ENCODE measurements at places on chromosomes 3 and 15.

DNA sequence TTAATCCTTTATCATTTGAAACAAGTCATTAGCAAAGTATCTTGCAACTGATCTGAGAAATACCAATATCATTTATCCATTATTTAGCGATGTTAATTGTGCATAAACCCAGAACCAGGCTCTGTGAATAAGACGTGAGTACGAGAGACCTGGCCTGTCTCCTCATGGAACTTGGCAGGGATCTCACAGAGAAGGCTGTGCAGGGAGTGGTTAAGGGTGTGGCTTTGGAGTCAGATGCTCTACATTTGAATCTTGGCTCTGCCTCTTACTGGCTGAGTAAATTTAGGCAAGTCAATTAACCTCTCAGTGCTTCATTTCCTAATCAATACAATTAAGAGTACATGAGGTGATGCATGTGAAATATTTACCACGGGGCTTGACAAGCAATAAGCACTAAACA, 39.9 kb upstream of the TBL1XR1 start:
- no peak for DNase-seq

GRCh38 chr3:53645754-53646153, 151.3 kb downstream of the CACNA1D start:
- DNase-seq: no peak

DNA sequence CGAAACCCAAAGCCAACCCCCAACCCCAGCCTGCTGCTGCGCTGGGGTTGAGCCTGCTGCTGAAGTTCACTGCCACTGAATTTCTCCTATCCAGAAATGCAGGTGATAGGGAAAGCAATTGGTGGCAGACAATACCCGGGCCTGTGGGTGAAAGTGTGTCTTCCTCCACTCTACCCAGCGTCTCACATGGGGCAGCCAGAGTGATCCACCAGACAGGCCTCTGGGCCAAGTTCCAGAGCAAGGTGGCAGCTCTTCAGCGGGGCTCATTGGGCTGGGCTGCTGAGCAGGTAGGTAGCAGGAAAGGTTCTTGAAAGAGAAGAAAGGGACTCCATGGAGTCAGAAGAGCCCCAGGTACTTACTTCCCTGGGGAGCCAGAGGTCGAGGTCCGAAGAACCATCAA, 6.0 kb downstream of the ADCY5 start:
- no peak for DNase-seq

- DNase-seq: no peak
Observed at GRCh38 chr3:8741581-8742261, 8.1 kb downstream of the CAV3 start.

DNA sequence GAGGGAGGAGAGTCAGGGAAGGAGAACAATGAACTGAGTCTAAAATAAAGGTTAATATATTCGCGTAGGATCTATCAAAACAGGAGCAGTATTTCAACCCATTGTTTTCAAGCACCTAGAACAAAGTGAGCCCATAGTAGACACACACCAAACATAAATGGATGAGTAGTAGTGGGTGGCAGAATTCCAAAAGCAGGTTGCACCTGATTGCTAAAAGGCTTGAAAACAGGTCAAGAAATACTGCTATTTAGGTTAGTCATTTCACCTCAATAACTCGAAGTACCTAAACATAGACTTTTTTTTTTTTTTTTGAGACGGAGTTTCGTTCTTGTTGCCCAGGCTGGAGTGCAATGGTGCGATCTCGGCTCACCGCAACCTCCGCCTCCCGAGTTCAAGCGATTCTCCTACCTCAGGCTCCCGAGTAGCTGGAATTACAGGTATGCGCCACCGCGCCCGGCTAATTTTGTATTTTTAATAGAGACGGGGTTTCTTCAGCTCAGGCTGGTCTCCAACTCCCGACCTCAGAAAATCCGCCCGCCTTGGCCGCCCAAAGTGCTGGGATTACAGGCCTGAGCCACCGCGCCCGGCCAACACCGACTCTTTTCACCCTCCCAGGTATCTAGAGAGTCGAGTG, 855 bp upstream of the ABHD5 start:
- DNase-seq: no peak

DNA sequence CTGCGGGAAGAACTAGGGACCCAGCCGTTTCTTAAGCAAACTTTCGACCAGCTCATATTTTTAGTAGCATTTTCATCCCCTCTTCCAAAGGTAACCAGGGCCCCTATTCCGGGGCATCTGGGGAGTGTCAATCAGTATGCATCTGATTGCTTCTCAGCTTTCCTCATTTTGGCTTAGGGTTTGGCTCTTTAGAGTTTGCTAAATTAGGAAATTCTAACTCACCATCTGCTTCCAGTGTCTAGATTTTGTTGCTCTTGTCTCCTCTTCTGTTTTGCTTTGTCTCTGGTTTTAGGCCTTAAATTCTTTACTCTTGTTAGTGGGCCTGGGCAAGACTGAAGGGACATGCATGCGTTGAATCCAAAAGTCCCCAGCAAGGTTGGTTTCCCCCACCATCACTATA, 9.6 kb upstream of the ABTB1 start:
- DNase-seq: no peak

DNA sequence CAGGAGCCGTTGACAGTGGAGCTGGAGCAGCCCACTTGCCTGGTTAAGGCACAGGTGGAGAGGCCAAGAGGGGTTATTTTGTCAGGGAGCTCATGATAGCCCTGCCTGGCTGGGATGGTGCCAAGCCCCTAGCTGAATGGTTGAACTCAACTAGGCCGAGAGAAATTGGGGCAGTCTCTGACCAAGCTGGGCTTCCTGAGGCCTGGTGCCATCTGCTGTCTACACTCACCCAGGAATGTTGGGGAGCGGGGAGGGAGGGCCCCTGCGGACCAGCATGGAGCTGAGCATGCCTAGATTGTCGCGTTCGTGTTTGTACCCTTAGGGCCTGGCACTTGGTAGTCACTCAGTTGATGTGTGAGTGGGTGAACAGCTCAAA, 1.2 kb downstream of the BRPF1 start:
- no peak for DNase-seq

GRCh38 chr3:11944052-11944673, 60.0 kb upstream of the SYN2 start:
- DNase-seq: no peak

DNA sequence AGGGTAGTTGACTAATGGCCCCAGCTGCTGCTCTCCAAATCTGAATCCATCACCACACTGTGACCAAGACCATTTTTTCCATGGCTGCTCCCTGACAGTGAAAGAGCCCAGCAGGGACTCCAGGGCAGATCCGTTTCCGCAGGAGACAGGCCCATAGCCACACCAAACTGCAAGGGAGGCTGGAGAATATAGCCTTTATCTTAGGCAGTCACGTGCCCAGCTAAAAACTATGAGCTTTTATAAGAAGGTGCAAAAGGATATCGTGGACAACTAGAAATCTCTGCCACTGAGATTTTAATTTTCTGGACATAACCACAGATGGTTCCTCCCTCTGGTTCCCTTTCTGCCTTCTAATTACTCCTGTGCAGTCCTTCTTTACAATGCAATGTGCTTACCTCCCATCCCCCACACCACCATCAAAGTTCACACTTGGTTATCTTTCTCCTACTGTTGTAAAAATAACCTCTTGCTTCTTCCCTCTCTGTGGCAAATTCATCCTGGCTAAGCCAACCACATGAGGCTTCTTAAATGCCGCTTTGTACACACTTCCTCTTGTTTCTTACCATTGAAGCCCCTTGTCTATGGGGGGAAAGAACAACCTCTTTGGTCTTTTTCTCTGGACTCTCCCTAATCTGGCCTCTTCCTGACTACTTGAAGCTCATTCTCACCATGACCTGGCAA, 233.7 kb downstream of the SHQ1 start:
- DNase-seq: no peak

DNA sequence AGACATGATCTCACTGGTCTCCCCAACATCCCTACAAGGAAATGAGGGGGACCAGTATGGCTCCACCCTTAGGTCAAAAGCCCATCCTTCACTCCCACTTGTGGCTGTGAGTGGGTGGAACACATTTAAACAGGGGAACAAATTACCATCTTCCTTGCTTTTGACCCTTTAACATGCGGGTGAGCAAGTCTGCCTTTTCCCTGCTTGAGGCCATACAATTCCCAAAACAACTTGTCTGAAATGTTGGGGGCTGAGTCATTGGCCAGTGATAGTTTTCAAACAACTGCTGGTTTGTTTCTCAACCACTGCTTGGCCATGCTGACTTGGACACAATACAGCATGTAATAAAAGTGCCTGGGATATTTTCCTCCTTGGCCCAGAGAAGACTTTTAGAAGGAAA, 39.6 kb downstream of the COL8A1 start:
- DNase-seq: no peak

GRCh38 chr15:55742927-55743728, at the start of gene PRTG:
TSS of gene PRTG (minus strand) at chr15:55743152. CDS start at chr15:55742931, 221 bp downstream.
- DNase-seq: no peak

DNA sequence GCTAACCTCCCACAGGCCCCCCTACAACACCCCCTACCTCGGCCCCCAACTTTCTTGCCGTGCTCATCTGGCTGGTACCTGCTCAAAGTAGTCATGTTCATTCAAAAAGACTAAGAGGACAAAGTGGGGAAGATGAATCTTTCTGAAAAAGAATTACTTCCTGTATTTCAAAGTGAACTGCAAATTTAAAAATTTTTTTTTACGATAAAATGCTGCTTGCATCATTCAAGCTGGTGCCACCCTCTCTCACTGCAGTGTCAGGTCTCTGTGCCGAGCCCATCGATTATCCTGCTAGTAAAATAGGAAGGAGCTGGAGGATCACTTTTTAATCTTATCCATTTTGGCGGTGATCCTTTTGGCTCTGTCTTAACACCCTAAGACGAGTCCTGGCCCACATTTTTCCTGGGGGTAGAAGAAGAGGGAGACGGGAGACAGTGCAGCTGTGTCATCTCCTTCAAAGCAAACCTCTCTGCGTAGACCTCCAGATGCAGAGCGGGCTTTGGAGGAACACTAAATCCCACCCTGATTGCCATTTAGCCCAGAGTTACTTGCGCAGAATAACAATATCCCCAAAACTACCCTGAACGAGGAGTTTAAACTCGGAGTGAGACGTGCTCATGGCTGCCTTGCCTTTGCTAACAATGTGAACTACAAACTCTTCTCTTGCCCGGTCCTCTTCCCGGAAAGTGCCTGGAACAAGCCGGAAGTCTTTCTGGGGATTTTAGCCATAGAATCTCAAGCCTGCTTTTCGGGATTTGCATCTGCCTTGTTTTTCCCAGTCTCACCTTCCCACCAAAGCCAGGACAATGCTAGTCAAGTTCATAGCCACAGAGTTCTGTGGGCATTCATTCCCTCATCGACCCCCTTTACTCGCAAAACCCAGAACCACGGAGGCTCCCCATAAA, 66.2 kb upstream of the CGNL1 start:
- DNase-seq: no peak

- no peak for DNase-seq
Observed at GRCh38 chr3:161607056-161607455, 110.4 kb downstream of the OTOL1 start.

DNA sequence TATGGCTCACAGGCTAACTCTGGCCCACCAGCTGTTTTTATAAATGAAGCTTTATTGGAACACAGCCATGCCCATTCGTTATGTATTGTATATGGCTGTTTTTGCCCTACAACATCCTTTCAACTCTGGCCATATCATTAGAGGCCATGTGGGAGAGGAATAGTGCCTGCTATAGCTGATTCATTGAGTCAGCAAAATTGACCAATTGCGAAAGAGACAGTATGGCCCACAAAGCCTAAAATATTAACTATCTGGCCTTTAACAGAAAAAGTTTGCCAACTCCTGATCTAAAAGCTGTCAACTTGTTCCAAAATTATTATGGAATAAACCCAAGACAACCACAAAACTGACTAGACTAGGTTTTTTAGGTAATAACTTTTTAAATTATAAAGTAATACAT, 1.4 kb downstream of the NR1I2 start:
- DNase-seq: no peak

DNA sequence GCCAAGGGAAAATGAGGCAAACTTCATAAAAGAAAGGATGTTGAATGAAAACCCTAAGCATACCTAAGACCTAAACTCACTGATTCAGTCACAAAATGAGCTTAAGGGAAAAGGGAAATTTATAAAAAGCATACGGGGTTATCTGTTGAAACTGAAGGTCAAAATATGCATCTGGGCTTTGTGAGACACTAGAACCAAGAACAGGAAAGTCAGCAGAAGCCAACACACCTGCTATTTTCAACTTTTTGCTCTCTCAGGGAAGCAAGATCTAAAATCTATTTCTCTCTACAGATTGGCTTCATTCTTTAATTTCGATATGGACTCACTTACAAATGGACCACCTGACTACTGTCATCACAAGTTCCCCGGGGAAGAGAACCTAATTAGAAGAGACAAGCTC, 338.6 kb upstream of the NECTIN3 start:
- DNase-seq: no peak

DNA sequence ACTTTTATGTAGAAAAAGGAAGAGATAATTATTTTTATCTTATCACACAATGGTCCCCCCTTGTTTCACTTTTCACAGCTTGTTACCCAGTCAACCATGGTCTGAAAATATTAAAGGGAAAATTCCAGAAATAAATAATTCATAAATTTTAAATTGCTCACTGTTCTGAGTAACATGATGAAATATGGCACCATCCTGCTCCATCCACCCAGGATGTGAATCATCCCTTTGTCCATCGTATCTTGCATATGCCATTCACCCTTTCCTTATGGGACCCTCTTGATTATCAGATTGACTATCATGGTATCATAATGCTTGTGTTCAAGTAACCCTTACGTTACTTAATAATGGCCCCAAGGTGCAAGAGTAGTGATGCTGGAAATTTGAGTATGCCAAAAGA, 43.7 kb downstream of the ANKRD28 start:
- no peak for DNase-seq

DNA sequence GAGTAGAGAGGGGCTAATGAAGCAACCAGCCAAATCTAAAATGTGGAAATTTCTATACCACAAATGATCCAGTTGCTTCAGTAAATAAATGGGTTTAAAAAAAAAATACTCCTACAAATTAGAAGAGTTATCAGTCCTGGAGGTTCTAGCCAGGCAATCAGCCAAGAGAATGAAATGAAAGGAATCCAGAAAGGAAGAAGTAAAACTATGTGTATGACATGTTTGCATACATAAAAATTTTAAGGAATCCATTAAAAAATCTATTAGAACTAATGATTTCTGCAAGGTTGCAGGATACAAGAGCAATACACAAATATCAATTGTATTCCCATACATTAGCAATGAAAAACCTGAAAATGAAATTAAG, 9.6 kb downstream of the MESP2 start:
- DNase-seq: no peak

- DNase-seq: no peak
Observed at GRCh38 chr3:64763980-64764379, 76.2 kb upstream of the ADAMTS9 start.

GRCh38 chr15:60421544-60421943, 23.8 kb upstream of the ANXA2 start:
- no peak for DNase-seq
